ENCODE measurements at places on chromosomes 2 and 18.
A peak's percentile ranks its signal among the peaks of the same experiment; 100 is the strongest.

DNA sequence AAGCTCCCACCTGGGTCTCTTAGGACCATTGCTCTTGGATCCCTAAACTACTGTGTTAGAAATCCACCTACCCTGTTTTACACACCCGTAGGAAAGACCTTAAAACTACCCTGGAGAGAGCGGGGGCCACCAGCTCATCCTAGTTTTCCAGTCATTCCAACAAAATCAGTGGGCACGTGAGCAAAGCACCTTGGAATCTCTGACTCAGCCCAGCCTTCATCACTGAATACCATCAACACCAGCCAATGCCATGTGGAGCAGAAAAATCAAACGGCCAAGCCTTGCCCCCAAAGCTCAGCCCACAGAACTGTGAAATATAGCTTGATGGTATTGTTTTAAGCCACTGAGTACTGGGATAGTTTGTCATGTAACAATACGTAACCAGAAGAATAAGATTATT, 449.7 kb upstream of the CHAC2 start:
- no peak for DNase-seq

GRCh38 chr18:62739911-62740310, 24.6 kb downstream of the PHLPP1 start:
- no peak for DNase-seq

DNA sequence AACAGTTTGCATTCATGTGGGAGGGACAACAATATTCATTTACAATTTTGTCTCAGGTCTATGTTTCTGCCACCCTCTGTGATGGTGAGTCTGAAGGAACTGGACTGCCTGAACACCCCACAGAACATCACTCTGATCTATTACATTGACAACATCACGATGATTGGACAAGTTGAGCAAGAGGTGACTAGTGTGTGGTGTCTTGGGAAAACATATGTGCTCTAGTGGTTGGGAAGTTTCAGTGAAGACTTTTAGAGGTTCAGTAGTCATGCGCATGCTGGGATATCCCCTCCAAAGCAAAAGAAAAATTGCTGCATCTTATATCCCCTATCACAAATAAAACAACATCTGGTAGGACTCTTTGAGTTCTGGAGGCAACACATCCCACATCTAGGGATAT, 18.6 kb upstream of the CTLA4 start:
- no peak for DNase-seq

GRCh38 chr2:197108758-197109157, 182.3 kb upstream of the PGAP1 start:
- no peak for DNase-seq

DNA sequence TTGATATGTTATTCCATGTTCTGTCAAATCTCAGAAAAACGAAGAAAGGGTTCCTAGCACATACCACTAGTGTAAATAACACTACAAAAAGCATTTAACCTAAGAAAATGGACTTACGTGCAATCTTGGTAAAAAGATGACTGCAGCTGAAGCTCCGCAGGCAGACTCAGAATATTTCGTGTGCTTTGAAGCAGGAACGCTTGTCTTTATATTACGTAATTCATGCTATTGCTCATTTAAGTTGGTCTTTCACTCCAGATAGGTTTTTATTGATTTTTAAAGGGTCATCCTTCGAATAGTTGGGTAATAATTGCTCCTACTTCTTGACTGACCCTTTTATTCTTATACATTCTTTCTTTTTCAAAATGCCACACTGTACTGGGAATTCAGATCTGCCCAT, 44.0 kb downstream of the ID2 start:
- no peak for DNase-seq

GRCh38 chr2:181312515-181312927, 144.7 kb upstream of the ITGA4 start:
- DNase-seq = no peak

DNA sequence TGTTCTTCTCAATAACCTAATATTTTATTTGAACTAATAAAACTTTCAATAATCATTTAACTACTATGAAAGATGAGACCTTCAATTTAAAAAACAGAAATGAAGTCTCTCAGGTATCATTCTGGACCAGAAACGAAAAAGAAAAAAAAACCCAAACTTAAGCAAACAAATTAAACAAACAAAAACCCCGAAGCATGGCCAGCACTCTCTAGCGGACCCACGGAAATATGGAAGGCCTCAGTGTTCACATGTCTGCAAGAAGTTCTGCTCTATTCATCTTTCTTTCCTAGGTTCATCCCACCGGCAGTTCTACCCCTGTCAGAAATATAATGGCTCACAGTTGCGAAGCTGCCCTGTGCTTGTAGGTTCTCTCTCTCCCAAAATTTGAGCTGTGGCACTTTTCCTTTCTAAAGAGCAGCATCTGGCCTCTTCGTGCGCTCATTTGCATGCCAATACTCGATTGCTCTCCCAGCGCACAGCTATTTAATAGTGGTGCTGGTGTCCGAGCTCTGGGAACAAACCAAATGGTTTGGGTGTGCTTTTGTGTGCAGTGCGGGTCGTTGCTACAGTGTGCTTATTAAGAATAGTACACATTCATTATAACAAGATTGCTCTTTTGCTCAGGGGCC, 129.0 kb upstream of the ZEB2 start:
- no peak for DNase-seq

- no peak for DNase-seq
These were observed 65.8 kb downstream of the ALPK2 start for GRCh38 chr18:58562999-58563667.

DNA sequence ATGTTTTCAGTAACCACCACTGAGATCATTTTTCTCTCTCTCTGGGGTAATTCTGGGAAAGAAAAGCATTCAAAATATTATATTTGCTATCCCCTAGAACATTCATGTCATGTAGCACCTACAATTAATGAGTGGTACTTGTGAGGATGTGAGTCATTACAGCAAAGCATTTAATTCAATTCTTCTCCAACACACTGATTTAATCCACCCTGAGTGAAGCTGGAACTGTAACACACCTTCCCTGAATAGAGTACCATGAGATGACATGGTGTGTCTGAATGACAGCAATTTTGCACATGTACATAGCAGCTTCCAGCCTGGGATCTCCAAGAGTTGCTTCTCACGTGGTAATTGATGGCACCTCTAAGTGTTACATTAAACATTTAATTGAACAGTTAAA, 207.1 kb upstream of the SLC14A2 start:
- DNase-seq = no peak

GRCh38 chr2:231687961-231688360, 20.4 kb upstream of the PTMA start:
- DNase-seq = no peak

DNA sequence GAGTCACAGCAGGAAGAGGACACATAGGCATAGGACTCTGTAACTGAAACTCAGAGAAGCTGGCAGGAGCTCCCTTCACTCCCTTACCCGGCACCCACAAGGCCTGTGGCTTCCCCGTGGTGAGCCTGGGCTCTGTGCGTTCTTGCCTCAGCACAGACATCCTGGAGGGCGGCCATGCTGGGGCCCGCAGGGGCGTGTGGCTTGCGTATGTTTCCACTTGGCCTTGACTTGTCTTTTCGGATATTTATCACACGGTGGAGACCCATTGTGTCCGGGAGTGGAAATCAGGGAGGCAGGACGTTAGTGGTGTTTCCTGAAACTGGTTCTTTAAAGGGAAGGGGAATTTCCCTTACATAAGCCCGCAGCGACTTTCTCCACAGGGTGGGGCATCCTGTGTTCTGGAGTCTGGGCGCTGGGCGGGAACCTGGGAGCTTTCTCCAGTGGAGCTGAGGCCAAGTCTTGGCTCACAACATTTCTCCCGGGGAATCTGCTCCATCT, 49.9 kb upstream of the EML6 start:
- peak; percentile 10 for DNase-seq

DNA sequence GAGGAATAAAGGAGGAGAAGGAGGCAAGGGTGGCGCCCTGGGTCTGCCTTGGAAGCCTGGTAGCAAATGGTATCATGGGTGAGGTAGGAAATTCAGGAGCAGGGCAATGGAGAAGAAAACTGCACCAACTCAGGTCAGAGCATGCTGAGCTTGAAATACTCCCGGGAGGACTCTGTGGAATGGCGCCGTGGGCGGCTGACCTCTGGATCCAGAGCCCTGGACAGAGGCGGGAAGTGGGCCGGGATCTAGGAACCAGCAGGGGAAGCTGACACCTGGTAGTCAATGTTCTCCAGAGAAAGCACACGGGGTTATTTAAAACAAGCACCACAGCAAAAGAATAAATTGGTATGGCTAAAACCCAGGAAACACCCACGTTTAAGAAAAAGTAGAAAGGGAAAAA, 161.3 kb downstream of the INO80D start:
- DNase-seq = no peak

GRCh38 chr2:8652774-8653426, 29.0 kb upstream of the ID2 start:
- DNase-seq = no peak

DNA sequence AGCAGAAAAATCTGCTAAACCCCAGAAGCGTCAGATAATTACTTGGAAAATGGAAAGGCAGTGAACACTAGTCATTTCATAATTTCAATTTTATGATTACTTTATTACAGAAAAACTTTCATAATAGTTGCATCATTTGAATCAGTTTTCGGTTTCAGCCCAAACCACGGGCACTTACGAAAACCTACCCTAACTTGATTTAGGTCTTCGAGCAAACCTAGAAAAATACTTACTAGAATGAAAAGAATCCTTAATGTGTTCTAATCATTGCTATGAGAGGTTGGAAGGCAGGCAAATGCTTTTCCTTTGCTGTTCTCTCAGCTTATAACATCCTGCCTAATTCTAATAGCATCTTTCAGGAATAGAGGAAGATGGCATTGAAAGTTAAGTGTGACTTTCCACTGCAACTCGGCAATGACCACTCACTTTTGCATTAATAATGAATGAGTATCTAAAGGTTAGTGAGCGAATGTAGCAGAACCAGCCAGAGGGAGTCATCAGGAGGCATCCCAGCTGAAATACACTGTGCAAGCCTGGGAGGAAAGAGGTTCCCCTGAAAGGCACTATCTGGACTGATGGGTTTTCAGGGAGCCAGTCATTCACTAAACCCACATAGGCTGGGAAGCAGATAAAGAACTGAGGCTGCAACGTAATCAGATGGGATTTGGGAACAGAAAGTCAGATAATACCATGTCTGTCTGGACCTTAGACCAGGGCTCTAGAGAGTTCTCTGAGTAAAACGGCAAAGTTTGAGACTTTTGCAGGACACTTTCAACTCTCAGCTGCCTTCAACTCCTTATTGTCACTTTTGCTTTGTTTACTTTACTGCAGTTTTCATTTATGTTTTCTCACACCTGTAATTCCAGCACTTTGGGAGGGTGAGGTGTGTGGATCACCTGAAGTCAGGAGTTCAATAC, 520.8 kb downstream of the RNF144A start:
- DNase-seq = no peak

DNA sequence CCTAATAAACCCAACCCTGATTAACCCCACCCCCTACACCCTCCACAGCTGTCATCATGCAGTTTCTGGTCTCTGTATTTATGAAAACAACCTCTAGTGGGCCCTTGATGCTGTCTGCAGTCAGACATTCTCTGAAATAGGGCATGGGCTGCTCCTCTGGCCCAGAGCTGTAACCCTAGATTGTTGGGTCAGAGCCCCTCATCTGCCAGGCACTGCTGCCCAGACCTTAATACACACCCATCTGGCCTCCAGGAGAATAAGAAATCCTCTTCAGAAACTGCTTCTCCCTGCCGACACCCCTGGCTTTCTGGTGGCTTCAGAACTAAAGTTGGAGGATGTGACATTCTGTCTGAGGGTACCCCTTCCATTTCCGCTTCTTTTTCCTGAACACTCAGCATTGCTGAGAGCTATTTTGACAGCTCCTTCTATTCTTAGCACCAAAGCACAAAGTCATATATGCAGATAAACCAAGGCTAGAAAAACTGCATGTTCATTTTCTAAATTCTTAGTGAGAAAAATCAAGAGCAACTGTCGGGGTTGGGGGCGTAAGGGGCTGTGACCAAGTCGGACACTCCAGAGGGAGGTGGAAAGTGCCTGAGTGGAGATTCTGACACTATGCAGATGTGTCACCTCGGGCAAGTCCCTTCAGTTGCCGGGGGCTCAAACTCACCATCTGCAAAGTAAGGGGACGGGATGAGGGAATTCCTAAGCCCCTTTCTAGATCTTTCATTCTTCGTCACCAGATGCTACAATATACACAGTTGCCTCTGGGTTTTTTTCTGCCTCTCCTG, 28.7 kb downstream of the SRSF7 start:
- no peak for DNase-seq

DNA sequence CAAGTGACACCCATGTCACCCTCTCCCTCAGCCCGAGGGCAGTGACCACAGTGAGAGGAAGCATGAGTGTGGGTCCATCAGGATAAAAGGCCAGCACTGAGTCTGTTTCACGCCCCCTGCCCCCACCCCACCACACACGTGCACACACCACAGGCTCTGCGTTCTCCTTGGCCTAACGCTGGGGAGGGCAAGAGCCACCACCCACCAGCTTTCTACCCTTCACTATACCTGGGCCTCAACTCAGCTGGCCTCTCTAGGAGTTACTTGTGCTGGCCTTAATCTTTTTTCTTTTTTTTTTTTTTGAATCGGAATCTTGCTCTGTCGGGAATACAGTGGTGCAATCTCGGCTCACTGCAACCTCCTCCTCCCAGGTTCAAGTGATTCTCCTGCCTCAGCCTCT, 140.5 kb downstream of the ZFP36L2 start:
- no peak for DNase-seq

DNA sequence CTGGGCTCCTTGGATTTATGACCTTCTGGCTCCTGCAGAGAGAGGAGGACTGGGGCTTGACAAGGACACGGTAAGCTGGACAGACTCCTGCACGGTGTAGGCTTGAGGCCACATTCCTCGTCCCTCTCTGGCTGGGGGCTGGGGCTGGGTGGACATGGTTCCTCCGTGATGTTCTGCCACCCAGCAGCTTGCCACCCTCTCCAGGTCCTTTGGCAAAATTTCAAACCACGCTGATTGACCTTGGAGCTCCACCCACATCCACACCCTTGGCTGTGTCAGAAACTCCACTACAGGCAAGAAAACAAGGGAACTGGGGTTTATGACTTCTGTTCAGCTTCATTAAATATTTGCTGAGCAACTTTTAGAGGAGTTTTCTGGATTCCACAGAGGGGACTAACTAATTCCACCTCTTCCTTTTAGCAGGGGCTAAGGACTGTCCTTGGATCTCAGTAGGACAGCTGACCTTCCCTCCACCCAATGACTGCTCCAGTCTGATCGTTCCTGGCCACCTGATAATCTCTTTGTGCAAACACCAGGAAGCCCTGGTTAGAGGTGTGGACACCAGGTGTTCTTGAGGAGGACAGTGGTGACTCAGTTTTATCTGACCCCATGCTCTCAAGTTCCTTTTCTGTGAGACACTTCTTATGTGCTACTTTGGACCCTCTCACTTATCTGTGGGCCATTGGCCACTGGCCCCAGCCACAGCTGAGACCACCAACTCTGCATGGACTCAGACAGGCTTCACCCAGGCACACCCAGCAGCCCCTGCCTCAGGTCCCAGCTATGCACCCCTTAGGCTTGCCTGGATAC, 29.3 kb downstream of the GPR55 start:
- DNase-seq = no peak

- DNase-seq = no peak
These were observed 25.3 kb downstream of the FEZ2 start for GRCh38 chr2:36572719-36573059.

DNA sequence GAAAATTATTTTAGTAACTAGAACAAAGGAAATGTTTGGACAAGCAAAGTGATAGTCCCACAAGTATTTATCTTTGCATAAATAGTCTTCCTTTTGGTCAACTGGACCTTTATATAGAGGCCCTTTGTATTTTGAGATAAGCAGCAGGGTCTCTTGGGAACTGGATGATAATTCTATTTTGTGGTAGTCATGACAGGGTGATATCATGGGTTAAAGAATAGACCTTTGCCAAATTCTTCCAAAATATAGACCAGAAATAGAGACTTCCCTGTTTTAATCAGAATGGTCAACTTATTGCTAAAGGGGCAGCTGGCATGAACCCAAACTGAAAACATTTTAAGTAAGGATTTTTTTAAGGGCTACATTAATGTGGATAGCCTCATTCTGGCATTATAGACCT, 10.5 kb downstream of the PLEK start:
- no peak for DNase-seq

All from activated CD4-positive, alpha-beta T cell treated with anti-CD3 and anti-CD28 coated beads, Interleukin-2, amount 50 U/mL, for 1 hour (primary cell).